H54 (cell line): ENCODE measurements at places on chromosomes 3 and 15.

GRCh38 chr3:196311-197148, at the start of gene CHL1:
TSS of gene CHL1 (plus strand) at chr3:196763. CDS start at chr3:319777, 123,014 bp downstream.
- DNase-seq = no peak

- no peak for DNase-seq
These were observed 25.5 kb upstream of the POLR2M start for GRCh38 chr15:57681011-57681410.

DNA sequence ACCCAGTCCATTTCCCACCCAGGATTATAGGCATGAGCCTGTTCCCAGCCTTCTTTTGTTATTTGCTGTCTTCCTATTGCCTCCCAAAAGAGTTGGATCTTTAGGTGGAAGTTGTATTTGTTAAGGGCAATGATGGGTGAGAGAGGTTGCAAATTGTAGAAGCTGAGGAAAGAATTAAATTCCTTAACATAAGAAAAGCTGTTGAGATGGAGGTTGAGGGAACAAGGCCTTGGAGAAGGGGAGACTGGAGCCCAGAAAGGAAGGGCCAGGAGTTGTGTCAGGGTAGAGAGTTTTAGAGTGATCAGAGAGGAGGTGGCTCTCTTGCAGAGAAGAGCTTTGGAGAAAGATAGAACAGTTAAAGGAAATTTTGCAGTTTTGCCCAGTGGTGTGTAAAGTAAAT, 46.8 kb downstream of the PLS1 start:
- no peak for DNase-seq

DNA sequence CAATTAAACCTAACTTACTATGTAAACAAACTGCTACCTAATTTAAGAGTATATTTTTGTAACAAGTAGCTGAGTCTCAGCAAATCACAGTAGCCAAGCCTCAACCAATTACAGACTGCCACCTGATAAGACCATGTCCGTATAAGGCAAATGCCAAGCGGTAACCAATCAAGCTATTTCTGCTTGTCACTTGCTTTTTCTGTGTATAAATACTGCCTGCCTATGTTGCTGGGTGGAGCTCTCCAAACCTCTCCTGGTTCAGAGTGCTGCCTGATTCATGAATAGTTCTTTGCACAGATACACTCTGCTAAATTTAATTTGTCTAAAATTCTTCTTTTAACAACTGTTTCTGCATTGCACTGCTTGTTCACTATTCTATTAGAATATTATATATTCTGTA, 42.6 kb downstream of the ZNF148 start:
- no peak for DNase-seq

DNA sequence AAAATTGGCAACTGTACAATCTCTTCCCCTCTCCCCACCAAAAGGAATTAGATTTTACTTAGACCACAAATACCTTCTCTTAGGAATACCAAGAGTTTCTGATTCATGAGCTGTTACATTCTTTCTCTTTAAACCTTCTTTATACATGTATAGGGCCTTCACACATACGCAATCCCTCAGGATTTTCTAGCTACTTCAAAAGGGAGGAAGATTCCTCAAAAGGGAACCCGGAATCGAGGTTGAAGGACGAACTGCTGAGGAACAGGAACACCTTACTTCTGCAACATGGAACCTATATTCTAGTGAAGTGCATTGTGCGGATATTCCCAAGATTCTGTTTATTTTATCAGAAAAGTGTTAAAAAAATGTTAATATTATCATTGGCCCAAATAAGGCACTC, 52.3 kb downstream of the GABRB3 start:
- no peak for DNase-seq

DNA sequence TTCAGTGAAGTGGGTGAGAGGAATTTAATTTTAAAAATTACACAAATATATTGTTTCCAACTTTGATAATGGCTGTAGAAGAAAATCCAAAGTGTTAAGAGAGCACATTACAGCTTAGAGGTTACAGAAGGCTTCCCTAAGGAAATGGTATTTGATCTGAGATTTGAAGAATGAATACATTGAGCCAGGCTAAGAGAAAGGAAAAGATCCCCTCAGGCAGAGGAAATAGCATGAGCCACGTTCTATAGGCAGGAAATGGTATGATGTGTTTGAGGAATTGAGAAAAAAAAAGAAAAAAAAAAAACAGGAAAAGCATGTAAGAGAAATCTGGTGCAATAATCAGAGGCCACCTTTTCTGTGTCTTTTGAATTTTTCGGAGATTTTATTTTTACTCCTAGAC, 48.6 kb downstream of the UNC13C start:
- DNase-seq = no peak

DNA sequence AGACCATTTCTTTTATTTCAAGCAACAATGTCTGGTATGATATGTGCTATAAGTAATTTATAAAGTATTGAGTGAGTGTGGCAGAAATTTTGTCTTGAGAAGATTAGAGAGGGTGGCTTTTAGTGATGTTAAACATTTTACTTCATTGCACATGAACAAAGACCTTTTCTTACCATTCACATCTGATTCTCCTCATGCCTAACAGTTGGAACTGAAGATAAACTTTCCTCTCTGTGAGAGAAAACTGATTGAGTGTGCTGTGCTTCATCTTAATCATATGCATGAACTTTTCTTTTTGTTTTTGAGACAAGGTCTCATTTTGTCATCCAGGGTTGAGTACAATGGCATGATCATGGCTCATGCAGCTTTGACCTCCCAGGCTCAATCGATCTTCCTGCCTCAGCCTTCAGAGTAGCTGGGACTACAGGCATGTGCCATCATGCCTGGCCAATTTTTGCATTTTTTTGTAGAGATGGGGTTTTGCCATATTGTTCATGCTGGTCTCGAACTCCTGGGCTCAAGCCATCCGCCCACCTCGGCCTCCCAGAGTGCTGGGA, 377.7 kb upstream of the GOLIM4 start:
- no peak for DNase-seq

- DNase-seq = no peak
These were observed 7.2 kb downstream of the FAH start for GRCh38 chr15:80159811-80160569.

DNA sequence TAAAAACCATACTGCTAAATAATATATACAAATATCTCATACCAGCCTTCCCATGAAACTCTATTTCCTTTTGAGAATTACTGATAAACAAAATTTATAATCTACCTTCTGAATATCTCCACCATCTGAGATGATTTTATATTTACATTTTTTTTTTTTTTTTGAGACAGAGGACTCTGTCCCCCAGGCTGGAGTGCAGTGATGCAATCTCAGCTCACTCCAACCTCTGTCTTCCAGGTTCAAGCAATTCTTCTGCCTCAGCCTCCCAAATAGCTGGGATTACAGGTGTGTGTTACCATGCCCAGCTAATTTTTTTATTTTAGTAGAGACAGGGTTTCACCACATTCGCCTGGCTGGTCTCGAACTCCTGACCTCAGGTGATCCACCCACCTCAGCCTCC, 42.8 kb upstream of the IGF2BP2 start:
- DNase-seq = no peak

- no peak for DNase-seq
These were observed 197.5 kb upstream of the NSMCE3 start for GRCh38 chr15:29467091-29467490.

DNA sequence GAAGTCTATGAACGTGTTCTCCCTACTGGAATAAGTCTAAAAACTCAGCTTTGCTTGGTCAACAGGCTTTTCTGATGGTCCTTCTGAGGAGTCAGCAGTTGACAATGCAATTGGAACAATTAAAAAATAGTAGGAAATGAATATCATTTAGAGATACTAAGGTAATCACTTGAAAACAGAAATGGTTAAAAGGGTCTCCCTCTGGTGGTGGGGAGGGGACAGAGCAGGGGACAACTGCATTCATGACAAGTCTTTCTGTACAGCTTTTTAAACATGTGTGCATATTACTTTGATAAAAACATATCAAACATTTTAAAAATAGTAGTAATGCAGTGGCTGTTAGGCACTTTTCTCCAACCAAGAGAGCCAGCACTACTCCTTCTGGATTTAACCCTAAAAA, 119.9 kb upstream of the FHIT start:
- DNase-seq = no peak

- no peak for DNase-seq
These were observed 157.8 kb downstream of the SV2B start for GRCh38 chr15:91257746-91258414.

DNA sequence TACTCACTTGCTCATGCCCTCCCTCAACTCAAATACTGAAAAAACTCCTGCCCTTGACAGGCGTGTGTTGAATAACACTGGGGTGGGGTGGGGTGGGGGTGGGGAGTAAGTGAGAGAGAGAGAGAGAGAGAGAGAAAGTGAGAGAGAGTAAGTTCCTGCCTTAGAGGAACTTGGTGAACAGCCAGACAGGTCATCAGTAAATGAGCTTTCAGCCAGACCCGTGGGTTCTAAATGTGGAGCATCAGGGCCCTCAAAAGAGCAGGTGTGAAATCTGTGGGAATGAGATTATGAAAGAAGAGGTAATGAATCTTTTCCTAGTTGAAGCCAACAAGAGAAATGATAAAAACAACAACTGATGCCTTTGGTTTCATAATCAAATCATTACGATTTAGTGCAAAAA, 134.4 kb upstream of the FAM3D start:
- DNase-seq = no peak

GRCh38 chr3:61589856-61590255, 28.5 kb downstream of the PTPRG start:
- peak; percentile 58 for DNase-seq

GRCh38 chr3:57004229-57004628, 56.2 kb upstream of the SPATA12 start:
- no peak for DNase-seq

- no peak for DNase-seq
These were observed 481.2 kb downstream of the FOXP1 start for GRCh38 chr3:71102111-71102983.

DNA sequence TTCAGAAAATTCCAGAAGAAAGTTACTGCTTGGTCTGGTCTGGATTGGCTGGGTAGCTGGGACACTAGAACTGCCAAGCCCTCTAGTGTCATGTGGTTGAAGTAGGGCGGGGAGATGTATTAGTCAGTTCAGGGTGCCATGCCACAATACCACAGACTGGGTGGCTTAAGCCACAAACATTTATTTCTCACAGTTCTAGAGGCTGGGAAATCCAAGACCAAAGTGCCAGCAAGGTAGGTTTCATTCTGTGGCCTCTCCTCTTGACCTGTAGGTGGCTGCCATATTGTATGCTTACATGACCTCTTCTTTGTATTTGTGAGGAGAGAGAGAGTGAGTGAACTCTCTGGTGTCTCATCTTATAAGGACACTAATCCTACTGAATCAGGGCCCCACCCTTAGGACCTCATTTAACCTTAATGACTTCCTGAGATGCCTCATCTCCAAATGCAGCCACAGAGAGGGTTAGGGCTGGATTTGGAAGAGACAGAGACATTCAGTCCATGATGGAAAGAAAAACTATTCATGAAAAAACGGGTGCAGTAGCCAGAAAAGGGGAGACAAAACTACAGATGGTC, 18.1 kb upstream of the ZSCAN2 start:
- no peak for DNase-seq
